ENCODE measurements at places on chromosomes 6 and 20.

GRCh38 chr6:37500294-37500608 lies 558 bp upstream of the CCDC167 start:
- no peak for DNase-seq

DNA sequence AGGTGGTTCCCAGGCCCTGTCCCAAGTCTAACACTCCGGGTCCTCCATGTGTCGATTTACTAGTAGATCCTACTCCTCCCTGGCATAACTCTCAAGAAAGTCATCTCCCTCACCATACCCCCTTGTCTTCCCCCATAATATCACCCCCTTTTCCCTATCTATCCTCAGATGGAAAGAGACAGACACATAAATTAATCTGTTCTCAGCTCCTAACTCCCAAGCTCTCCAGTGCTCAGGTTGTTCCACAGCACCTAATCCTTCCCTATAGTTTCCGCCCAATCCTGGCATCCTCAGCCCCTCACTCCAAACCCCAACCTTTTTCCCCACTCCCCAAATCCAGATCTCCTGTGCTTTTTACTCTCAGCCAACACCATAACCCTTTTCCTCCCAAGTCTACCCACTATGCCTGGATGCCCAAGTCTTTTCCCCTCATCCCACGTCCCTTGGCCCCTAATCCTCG lies 808 bp downstream of the ILRUN start:
- DNase-seq: no peak

DNA sequence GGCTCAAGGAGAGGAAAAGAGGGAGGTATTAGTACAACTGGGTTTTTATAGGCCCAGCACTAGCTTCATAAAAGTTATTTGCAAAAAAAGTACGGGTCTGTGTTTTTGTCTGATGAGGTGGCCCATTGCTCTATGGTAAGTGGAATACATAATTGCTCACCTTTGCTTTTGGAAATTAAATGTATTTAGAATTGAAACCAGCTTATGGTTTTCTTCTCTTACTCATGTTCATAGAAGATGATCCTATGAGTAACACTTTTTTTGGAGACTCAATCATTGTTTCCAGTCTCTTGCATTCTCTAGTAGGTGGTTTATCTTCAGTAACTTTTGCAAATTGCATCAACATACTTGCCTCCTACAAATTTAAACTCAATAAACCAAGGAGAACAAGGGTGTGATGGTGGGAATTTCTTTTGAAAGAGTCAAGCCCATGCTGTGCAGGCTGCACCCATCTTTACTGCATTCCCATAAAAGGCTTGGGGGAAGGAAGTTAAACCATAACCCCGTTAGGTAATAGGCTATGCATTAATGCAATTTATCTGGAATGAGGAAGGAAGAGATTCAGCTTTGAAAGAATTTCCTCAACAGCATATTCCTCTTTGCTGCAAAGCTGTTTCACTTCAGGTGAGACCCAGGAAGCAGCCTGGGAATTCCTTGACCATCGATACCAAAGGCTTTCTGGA lies 48.5 kb upstream of the EDN1 start:
- no peak for DNase-seq

DNA sequence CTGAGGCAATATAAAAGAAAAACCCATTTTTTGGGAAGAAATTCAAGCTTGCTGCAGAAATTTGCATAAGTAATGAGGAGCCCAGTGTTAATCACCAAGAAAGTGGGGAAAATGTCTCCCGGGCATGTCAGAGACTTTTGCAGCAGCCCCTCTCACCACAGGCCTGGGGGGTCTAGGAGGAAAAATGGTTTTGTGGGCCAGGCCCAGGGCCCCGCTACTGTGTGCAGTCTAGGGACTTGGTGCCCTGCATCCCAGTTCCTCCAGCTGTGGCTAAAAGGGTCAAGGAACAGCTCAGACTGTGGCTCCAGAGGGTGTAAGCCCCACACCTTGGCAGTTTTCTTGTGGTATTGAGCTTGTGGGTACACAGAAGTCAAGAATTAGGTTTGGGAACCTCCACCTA lies 209.7 kb downstream of the HDGFL1 start:
- DNase-seq: no peak

GRCh38 chr6:100176311-100176950 lies 182.4 kb upstream of the MCHR2 start:
- no peak for DNase-seq

- no peak for DNase-seq
Measured at GRCh38 chr6:87375315-87375714, 30.7 kb downstream of the C6orf163 start.

- DNase-seq: no peak
Measured at GRCh38 chr6:128560966-128561365, 40.6 kb upstream of the PTPRK start.

- no peak for DNase-seq
Measured at GRCh38 chr6:118715376-118715775, 64.0 kb upstream of the CEP85L start.

- DNase-seq: no peak
Measured at GRCh38 chr6:158174514-158174913, 6.4 kb downstream of the GTF2H5 start.

GRCh38 chr20:31923388-31924331 lies 28.2 kb downstream of the PDRG1 start:
- DNase-seq: no peak

DNA sequence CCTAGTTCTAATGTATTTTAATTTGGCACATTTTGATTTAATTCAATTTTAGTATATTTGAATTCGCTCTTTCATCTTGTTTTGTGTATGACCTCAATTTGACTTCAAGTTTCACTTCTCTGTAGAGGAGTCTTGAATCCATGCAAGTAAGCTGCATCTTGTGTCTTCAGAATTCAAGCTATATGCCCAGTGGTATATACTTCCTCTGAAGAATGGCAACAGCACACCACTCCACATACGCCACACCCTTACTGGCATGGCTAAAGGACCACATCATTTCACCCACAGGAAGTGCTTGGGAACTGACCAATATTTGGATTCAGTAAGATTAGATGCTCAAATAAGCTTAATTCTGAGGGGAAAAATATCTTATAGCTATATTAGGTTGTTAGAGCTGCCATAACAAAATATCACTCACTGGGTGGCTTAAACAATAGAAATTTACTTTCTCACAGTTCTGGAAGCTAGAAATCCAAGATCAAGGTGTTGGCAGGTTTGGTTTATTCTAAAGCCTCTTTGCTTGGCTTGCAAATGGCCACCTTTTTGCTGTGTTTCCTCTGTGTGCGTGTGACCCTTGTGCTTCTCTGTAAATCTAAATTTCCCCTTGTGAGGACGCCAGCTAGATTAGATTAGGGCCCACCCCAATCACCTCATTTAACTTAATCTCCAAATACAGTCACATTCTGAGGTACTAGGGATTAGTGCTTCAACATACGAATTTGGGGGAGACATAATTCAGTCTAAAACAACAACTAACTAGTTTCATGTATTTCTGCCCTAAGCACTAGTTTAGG lies 2.8 kb upstream of the ASF1A start:
- no peak for DNase-seq

GRCh38 chr6:132410830-132411229 lies 9.6 kb upstream of the MOXD1 start:
- DNase-seq: no peak

GRCh38 chr6:39565956-39566355 lies 159.3 kb downstream of the KIF6 start:
- no peak for DNase-seq

DNA sequence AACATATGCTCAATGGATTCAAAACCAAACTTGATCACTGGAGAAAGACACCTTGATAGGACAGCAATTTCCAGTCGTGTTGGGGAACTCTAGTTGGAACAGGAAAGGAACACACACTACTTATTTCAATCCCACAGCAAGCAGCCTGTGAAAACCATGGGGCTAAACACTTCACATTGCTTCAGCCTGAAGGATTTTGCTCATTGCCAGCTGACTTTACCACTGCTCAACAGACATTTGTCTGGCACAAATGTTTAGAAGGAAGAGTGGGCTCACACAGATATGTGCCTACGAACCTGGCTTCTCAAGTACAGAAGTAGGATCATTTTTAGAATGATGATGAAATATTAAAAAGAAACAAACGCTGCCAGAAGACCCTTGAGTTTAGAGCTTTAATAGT lies 598.1 kb downstream of the PHF3 start:
- no peak for DNase-seq

DNA sequence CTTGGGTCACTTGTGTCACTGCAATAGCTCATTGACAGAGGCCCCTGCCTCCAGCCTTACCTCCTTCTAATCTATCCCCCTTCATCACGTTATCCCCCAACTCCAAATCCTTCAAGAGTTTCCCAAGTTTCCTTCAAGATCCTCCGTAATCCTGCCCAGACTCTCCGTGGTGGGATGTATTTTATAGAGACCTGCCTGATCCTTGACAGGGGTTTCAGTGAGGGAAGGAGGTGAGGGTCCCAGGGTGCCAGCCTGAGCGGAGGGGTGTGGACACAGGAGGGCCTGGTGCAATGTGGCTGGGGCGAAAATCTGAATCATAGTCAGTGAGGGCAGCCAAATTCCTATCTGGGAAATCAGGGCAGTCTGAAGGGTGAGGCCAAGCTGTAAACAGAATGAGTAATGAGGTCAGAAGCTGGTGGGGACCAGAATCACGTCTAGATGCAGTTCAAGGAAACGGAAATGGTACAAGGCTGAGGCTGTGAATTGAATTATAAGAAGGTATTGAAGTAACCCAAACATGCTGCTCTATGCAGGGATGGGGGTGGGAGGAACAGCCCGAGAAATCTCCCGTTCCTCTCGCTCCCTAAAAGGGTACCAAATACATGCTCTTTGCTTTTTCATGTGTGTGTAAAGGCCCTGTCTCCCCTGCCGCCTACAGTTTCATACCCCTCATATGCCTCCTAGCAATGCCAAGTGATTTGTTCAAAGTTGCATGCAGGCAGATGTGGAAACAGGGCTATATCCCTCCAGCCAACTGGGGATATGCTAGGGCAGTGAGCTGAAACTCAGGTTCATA lies 35.4 kb upstream of the PIM1 start:
- DNase-seq: no peak

DNA sequence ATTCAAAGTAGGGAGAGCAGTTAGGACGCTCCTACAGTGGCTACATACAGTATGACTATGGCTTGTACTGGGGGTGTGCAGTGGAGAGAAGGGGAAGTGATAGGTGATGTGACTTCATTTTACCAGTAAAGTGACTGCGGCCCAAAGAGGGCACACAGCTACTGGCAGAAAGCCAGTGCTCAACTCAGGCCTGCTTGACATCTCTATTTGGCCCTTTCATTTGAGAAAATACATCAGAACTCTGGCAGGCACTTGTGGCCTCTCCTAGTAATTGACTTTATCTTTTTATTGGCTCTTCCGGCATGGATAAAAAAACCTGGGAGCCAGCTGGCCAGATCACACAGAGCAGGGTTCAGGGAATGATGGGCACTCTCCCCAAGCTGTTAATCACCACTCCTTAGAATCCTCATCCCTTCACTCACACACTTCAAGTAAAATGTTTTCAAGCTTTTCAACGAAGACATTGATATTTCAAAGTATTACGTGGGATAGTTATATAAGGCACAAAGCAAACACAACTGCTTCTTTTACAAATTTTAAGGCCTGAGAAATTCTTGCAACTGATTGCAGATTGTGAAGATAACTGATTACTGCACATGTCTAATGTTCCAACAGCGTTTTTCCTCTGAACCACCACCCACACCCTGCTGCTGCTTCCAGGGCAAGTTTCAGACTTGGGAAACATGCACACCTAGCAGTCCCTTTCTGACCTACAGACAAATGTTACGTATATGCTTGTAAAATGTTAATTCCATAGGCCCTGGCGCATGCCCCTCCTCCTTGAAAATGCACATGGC lies 73.5 kb downstream of the TNFRSF21 start:
- DNase-seq: no peak

DNA sequence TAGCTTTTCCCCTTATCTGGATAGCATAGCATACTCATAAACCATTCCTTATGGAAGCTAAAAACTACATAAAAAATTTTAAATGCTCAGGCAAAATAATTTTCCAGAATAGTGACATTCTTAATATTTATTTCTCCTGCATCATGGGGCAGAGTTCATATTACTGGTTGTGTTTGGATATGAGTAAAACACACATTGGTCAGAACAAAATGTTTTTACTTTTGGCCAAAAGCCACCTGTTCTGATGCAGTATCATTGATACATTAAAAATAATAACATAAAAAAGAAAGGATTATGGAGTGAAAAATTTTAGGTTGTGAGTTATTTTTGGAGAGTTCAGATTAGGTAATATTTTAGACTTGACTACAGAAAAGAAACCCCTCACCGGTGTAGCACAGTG lies 33.6 kb downstream of the TRAM2 start:
- no peak for DNase-seq

Measured in posterior cingulate gyrus (tissue), 11 donors.